T-helper 17 cell (primary cell): ENCODE measurements at places on chromosomes 1 and 21. TPM values are rescaled to one million over a fixed set of nuclear protein-coding genes. Genes with fewer than 3 reads are reported as not detected.

OR2T2 gene
- total RNA-seq: not detected

IGSF21 gene
- total RNA-seq: not detected

CACNA1S gene
- total RNA-seq: not detected

RGS16 gene
- 23.5 TPM for total RNA-seq

BLZF1 gene
- total RNA-seq: 13.5 TPM

FASLG gene
- not detected for total RNA-seq

SLC26A9 gene
- not detected for total RNA-seq

CD1B gene
- total RNA-seq: not detected

NBPF10 gene
- total RNA-seq: 3.8 TPM

PRR9 gene
- total RNA-seq: not detected

KIAA0040 gene
- total RNA-seq: 29.0 TPM

PTAFR gene
- total RNA-seq: 2.9 TPM

ST6GALNAC3 gene
- total RNA-seq: 0.87 TPM

MEF2D gene
- 157 TPM for total RNA-seq

WDR64 gene
- 0.35 TPM for total RNA-seq

PLA2G2F gene
- not detected for total RNA-seq

PTPN14 gene
- not detected for total RNA-seq

LTN1 gene
- total RNA-seq: 30.0 TPM

PPIAL4G gene
- 0.42 TPM for total RNA-seq

XCL2 gene
- not detected for total RNA-seq

RHBDL2 gene
- total RNA-seq: not detected

NFASC gene
- total RNA-seq: 0.27 TPM

NBPF6 gene
- total RNA-seq: 0.20 TPM

EFNA1 gene
- total RNA-seq: not detected

REN gene
- total RNA-seq: not detected

TACSTD2 gene
- not detected for total RNA-seq

CAMSAP2 gene
- total RNA-seq: 2.8 TPM

DDAH1 gene
- not detected for total RNA-seq

ARHGAP30 gene
- 189 TPM for total RNA-seq

CCDC17 gene
- total RNA-seq: 5.7 TPM

SLC16A4 gene
- 0.20 TPM for total RNA-seq

ZNF669 gene
- total RNA-seq: 11.6 TPM

TMOD4 gene
- total RNA-seq: 1.0 TPM

PDZK1 gene
- total RNA-seq: not detected
